Mammary epithelial cell (primary cell): ENCODE measurements at places on chromosomes 4 and X. TPM values are rescaled to one million over a fixed set of nuclear protein-coding genes. Genes with fewer than 3 reads are reported as not detected.

DNA sequence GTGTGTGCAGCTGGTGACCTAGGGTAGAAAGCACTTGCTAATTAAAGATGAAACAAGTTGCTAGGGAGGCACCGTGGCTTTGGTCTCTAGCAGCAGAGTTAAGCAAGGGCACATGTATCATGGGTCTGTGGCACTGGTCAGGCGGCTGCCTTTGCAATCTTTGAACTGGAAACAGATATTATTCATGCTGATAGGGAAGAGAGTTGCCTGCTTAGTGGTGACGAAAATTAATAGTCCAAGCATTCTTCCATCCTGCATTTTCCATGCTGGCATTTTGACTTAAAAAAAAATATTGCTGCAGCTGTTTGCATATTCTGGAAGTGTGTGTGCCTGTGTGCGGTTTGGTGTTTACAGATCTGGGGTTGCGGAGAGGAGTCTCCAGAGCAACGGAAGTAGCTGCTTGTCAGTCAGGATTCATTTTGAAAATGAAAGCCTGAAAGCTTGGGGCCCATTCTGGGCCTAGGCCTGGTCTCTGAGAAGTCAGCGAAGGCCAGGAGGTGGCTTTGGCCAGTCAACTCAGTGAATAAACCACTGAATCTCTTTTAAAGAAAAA lies 2.3 kb upstream of the SOWAHD start:
- DNase-seq, result no peak

PPEF1 gene
- not detected in 2 replicates for total RNA-seq

DNA sequence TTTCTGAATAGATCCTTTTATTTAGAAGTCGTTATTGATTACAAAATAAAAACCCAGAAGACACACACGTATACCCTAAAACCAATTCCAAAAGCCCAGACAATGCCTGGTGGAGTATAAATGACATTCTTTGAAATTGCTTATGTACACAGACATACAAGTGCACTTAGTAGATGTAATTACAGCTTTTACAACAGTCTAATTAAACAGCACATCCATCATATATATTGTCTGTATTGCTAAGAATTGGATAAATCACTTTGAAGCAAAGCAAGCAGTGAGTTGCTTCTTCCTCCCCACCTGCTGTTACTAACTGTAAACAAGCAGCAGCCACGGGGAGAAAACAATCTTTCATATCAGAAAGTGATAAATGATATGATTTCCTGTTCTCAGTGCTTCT lies 645.7 kb downstream of the TLL1 start:
- no peak for DNase-seq

HSFX2 gene
- total RNA-seq, result not detected

ADRA2C gene
- not detected in 2 replicates for total RNA-seq

DNA sequence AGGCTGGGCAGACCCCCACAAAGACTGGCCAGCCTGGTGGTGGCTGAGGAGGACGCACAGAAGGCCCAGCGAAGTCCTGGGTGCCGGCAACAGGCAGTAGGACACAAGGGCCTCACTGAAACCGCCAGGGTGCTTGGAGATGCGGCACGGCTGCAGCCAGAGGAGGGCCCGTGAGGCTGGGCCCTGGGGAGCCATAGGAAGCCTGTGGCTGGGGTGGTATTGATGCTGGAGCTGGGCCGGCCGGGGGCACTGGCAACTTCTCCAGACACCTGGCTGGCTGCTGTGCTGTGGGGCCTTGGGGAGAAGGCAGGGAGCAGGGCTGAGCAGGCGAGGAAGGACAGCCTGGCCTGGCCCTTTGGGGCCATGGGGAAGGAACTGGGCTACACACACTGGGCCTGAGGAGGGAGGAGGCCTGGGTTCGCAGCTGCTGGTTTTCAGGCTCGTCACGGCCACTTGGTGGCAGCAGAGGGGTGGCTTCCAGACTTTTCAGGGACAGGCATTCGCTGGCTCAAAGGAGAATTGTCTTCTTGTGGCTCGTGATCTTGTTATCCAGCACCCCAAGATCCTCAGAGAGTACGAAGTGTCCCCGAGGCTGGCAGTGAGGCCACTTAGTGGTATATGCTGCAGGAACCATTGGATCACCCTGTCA lies 37.2 kb downstream of the ATP2B3 start:
- DNase-seq, result peak; percentile 27

- peak; percentile 45 for DNase-seq
These were observed 51.1 kb upstream of the PPP2R3B start for GRCh38 chrX:437661-438390.

DNA sequence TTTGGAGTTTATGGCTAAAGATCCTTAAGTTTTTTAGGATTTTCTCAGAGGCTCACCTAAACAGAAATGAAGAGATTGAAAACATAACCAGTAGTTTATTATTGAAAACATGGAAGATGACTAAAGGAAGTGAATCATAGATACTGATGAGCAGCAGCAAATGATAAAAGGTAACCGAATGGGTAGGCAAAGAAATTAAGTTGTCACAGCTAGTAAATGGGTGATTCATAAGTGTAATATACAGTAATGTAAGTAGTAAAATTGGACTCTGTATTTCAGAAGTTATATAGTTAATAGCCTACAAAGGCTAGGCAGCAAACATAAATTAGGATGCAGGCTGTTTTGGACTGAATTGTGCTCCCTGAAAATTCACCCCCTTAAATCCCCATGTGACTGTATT lies 59.0 kb upstream of the ADGRA3 start:
- peak; percentile 5 for DNase-seq

DMD gene
- 24.4 and 25.7 TPM in 2 replicates for total RNA-seq

- no peak for DNase-seq
These were observed 66.0 kb upstream of the PLAC8 start for GRCh38 chr4:83180431-83180968.

DNA sequence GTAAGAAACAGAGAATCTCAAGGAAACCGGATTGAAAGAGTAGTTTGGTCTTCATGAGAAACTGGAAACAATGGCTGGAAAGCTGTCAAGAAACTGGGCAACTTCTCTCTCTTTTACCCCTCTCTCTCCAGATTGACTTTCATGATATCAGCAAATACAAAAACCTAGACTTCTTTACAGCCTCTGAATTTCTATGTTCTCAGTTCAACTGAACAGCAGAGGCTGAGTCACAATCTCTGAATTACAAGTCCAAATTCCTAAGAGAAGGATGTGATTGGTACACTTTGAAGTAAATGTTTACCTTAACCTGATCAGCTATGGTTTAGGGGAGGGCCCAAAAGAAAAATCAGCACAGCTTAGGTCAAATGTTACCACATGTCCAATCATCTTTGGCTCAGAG lies 974.9 kb downstream of the RPA4 start:
- no peak for DNase-seq

- no peak for DNase-seq
These were observed 20.5 kb downstream of the SLC25A5 start for GRCh38 chrX:119488749-119489148.

- DNase-seq, result no peak
These were observed 179.3 kb upstream of the STS start for GRCh38 chrX:6968231-6968630.

- DNase-seq, result no peak
These were observed 868.3 kb downstream of the RAB28 start for GRCh38 chr4:12615822-12616221.

DNA sequence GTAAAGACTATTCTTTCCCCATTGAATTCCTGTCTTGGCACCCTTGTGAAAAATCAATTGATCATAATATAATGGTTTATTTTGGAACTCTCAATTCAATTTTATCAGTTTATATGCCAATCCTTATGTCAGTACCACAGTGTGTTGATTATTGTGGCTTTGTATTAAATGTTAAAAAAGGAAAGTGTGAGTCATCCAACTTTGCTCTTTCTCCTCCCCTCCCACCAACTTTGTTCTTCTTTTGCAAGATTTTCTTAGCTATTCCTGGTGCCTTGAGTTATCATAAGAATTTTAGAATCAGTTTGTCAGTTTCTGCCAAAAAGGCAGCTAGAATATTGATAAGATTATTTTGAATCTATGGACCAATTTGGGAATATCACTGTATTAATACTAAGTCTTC lies 11.2 kb upstream of the RNF175 start:
- DNase-seq, result no peak

- no peak for DNase-seq
These were observed 75.3 kb upstream of the FTHL17 start for GRCh38 chrX:31147175-31147574.

HTN1 gene
- not detected in 2 replicates for total RNA-seq

- DNase-seq, result no peak
These were observed 1478.9 kb downstream of the PCDH19 start for GRCh38 chrX:98931216-98931615.

SLC49A3 gene
- not detected in 2 replicates for total RNA-seq

DNA sequence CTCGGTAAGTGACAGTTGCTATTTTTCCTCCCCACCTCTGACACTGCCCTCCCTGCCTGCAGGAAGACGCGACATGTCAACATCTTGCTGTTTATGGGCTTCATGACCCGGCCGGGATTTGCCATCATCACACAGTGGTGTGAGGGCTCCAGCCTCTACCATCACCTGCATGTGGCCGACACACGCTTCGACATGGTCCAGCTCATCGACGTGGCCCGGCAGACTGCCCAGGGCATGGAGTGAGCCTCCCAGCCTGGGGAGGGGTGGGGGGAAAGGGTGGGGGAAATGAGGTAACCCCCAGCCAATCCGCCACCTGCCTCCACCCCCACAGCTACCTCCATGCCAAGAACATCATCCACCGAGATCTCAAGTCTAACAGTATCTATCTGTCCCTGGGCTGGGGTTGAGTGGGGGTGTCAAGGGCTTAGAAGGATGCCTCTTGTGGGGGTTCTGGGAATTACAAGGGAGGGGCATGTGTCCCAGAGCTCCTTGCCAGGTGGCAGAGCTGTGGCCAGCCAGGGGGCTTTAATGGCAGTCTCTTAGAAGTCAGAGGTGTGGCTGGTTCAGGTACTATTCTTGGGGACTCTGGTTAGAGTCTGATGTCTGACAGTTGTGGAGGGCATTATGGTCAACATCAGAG lies 7.8 kb downstream of the ARAF start:
- DNase-seq, result no peak

DNA sequence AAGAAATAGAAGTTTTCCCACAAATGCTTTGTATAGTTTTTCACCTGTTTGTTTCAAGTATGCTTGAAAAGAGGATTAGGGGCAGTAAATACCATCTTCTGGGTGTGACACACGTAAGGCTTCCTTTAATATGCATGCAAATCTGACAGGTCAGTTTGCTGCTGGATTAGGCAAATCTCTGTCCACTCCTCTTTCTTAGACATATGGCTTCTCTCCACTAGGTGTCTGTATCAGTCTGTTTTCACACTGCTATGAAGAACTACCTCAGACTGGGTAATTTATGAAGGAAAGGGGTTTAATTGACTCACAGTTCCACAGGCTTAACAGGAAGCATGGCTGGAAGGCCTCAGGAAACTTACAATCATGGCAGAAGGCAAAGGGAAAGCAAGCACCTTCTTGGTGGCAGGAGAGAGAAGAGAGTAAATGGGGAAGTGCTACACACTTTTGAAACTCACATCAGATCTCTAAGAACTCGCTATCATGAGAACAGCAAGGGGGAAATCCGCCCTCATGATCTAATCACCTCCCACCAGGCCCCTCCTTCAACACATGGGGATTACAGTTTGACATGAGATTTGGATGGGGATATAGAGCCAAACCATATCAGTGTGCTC lies 66.9 kb downstream of the TAB3 start:
- DNase-seq, result no peak

MAGEA9B gene
- not detected for total RNA-seq

DNA sequence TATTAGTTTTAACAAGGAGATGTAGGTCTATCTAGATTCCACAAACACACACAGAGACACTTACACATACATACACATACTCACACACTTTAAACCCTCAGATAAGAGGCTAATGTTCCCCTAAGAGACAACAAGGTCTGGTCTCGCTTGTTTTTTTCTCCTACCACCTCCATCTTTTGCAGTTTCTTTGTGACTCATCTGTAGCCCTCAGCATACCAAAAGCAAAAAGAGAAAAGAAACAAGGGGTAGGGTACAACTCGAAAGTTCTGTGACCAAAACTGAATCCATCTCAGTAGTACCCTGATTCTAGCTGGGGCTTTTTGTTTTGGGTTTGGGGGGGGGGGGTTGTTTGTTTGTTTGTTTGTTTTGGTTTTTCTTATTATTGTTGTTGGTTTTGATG lies 12.2 kb upstream of the EXOSC9 start:
- no peak for DNase-seq

- DNase-seq, result peak; percentile 92
These were observed 60.2 kb downstream of the KCNIP4 start for GRCh38 chr4:21888195-21888976.

DNA sequence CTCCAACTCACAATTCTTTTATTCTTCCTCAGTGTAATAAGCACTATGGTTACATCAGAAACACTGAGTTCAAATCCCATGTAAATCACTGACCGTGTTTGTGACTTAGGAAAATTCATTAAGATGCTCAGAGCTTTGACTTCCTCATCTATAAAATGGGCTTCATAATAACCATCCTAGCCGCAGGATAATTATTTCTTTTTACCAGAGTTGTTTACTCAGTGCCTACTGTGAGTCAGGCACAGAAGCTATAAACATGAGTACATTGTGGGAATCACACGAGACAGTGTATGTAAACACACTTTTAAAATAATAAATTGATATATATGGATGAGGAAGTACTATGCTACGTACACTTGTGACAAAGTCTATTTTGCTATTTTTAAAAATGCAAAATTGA lies 296.3 kb upstream of the TENM3 start:
- DNase-seq, result no peak

- no peak for DNase-seq
These were observed 12.0 kb downstream of the GAGE1 start for GRCh38 chrX:49610718-49611310.

DNA sequence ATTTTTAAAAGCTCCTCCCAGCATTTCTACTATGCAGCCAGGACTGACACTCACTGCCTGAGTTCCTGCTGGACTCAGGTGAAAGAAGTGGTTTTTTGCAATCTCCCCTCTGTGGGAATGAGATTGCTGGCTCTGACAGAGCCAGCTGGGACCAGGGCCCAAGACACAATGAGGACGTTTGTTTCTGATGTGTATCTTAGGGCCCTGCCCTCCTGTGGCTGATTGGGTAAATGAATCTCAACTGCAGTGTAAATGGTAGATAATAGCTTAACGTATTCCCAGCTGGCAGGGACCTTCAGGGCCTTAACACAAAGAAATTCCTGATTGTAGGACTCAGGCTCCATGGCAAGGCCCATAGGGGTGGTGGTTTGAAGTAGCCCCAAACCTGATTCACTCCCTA lies 85.8 kb upstream of the PRPS1 start:
- peak; percentile 31 for DNase-seq

GRCh38 chr4:156954587-156954986 lies 17.0 kb downstream of the PDGFC start:
- no peak for DNase-seq

- no peak for DNase-seq
These were observed 124.4 kb downstream of the ZNF827 start for GRCh38 chr4:145814246-145814645.

- DNase-seq, result peak; percentile 44
These were observed 4.4 kb upstream of the CXorf38 start for GRCh38 chrX:40651620-40652223.
